ENCODE measurements at places on chromosomes 11 and 22.

- no peak for DNase-seq
Observed at GRCh38 chr11:104765401-104766095, 132.7 kb downstream of the CASP12 start.

DNA sequence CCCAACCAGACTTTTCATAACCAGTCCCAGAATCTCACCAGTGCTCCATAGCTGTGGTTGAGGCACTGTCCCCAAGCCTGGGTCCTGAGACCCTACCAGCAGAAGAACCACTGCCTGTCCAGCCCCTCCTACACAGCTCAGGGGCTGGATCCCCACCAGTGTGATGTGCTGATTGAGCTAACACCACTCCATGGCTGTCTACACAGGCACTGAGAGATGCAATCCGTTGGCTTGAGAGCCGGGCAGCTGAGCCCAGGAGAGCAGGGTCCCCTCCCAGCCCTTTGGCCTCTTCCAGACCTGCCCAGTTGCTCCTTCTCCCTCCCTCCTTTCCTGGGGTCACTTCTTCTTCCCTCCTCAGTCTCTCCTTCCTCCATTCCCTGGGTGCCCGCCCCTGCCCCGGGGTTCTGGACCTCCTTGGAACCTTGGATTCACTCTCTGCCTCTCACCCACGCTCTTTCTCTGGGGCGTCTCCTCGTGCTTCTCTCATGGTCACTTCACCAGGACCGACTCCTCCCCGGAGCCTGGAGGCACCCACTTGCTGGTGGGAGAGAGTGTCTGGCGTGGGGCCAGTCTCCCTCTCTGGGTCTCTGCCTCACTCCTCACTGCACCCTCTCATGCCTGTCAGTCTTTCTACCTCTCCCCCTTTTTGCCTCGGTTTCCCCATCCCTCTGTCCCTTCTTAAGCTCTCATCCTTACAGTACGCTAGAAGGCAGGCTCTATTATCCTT is 706 bp upstream of the SCYL1 start:
- no peak for DNase-seq

- no peak for DNase-seq
Observed at GRCh38 chr22:48727454-48728058, 1100.1 kb downstream of the BRD1 start.

DNA sequence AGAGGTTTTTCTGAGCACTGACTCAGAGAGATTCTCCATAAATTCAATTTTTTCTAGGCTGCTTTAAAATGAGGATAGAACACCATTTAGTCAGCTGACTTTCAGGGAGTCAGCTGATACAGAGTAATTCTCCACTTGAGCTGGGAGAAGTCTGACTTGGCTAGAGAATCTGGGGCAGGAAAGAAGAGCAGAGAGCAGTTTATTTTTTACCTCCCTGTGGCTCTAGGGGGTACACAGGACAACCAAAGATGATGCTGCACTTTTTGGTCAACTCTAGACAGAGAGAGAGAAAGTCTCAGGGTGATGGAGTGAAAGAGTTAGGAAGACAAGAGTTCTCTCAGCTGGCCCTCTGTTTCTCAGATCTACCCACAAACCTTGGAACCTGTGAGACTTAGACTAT is 67.3 kb upstream of the EED start:
- no peak for DNase-seq

GRCh38 chr11:85483861-85484260 is 143.3 kb downstream of the DLG2 start:
- DNase-seq = no peak

DNA sequence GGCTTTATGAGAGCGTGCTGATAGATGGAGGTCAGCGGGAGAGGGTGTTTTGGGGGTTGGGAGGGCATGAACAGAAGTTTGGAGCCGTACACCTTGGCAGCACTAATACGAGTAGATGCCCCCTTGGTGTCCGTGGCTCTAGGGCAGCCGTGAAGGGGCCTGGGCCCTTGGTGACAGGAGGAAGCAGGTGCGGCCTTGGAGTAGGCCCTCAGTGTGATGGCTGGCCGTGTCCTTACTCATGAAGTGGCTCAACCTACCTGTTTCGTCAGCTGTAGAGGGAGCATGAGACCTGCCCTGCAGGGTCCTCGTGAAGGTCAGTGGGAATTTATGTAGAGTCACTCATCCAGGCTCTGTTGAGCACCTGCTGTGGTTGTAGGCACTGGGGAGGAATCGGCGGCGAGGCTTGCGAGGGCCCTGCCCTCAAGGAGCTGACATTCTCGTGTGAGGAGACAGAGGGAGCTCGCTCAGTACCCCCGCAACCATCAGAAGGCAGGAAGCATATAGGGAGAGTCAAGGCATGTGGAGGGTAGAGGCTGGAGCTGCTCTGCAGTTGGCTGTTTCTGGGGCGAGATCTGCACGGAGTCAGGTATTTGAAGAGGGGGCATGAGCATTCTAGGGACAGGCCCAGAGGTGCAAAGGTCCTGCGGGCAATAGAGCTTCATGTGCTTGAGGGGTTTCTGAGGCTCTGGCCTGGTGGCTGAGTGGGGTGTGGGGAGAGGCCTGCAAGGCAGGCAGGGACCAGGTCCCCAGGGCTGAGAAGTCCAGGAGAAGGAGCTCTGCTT is 39.6 kb downstream of the TBC1D22A start:
- DNase-seq = no peak

DNA sequence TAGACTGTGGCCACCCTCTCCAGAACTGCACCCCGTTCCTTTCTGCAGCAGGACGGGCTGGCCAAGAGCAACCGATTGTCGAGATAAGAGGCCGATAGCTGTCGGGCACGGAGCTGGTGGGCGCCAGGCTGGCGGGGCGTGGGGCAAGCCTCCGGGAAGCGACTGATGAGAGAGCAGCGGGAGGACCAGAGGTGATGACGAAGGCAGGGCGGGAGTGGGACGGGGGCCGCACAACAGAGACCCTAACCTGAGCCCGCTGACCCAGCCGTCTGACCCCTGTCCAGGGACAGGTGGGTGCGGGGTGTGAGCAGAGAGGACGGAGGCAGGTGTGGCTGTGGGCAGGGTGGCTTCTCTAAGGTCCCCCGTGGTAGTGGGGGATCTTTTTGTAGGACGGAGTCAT is 7.3 kb upstream of the BRSK2 start:
- DNase-seq = no peak

DNA sequence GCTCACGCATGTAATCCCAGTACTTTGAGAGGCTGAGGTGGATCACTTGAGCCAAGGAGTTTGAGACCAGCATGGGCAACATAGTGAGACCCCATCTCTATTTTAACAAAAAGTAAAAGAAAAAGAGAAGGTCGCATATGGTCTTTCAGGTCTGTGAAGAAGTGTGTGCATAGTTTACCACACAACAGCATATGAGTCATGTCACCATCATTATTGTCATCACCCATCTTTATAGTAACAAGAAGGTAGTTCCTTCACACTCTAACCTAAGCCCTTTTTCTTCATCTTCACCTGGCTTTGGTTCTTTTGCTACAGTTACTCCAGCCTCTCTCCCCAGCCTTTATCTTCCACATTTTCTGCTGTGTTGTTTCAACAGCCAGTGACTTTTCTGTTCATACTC is 39.2 kb downstream of the PACS1 start:
- no peak for DNase-seq

DNA sequence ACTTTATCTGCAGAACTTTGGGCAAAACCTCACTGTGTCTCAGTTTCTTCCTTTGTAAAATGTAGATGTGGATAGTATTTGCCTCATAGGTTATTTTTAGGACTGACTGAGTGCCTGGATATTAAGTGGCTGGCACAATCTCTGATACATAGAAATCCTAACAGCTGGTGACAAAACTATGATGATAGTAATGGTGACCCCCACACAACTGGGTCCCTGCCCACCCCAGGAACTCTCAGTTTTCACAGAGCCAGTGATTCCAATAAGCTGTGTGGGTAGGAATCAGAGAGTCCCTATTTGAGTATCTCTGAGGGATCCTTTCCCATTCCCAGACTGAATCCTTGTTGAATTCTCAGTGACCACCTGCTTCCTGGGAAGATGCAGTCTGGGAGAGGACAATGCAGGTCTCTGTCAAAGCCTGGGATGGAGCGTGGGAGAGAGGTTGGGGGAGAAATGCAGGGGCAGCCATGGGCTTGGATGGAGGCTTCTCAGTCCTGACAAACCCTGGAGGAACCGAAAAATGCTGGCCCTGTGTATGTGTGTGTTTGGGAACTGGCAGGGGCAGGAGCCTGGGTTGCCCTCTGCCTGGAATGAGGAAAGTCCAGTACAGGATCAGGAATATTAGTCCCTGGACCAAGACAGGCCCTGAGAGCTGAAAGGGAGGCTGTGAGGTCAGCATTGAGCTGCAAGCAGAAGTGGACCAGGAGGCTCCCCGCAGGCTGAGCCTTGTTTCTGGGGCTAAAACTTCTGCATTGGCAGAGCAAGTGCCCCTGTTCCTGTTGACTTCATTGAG is 6.1 kb upstream of the P2RY6 start:
- DNase-seq = no peak

- DNase-seq = no peak
Observed at GRCh38 chr22:22161924-22162851, 82.4 kb upstream of the VPREB1 start.

DNA sequence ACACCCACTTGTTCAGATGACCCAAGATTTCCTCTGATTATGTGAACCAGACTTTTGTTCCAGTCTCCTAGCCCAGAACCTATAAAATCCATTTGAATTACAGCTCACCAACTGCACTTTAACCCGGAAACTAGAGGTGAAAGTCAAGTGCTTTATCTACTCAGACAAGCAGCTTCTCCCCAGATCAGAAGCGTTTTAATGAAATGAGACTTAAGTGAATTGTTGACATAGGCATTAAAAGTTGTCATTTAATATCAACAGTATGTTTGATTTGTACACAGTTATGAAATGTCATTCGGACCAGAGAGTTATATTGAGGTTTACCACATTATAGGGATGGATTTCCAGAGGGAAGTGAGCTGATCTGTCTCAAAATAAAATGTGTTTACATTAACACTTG is 52.0 kb downstream of the CADM1 start:
- no peak for DNase-seq

DNA sequence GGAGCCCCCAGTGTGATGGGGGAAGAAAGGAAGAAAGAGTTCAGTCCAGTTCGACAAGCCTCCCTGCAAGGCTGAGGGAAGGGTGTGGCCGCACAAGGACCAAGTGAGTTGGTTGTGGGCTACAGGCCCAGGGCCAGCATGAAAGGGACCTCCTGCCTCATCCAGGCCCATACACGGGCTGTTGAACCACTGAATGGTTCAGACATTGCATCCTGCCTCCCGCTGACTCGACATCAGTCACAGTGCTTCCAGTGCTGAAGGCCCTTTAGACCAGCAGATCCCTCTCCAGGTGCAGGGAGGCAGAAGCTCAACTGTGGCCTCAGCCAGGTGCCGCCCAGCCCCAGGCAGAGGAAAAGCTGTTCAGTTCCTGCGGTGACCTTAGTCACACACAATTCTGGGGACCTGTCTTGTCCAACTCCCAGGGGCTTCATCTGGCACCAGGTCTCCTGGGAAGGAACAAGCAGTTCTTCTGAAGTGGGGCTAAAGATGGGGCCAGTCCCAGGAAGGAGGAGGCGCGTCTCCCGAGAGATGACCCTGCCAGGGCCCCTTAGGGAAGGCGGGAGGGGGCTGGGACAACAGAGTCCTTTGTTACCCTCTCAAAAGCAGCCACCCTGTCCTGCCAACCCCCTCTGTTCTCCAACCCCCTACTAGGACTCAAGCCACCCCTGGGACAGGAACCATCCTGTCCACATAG is 6.6 kb downstream of the ARRB1 start:
- DNase-seq = no peak

DNA sequence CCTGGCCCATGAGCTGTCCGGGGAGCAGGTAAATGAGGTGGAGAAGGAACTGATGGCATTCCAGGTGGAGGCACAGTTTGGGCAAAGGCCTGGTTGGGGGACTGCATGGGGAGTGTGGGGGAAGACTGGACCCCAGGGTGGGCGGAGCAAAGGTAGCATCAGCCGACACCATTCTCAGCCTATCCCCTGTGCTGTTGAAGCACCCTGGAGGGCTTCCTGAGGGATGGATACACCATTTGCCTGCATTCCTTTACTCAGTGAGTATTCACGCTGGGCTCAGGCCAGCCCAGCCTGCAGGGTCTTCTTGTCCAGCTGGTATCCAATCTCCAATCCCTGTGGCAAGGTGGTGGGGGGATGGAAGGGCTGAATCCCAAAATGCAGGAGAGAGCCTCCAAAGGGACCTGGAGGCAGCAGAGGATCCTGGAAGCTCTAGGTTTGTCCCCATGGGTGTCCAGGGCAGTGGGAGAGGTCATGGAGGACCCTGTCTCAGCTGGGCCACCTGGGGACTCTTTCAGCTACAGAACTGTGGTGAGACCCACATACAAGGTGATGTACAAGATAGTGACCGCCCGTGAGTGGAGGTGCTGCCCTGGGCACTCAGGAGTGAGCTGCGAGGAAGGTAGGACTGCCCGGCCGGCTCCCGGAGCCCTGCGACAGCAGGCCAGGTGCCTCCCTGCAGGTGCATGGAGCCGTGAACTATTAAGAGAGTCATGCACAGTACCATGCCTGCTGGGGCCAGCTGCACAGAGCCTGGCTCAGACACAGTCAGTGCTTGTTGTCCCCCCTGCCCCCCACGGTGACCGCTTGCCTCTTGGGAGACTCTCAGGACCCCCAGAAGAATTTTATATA is 9.5 kb downstream of the EMID1 start:
- no peak for DNase-seq

GRCh38 chr11:30605036-30605605 is 19.0 kb upstream of the MPPED2 start:
- no peak for DNase-seq

DNA sequence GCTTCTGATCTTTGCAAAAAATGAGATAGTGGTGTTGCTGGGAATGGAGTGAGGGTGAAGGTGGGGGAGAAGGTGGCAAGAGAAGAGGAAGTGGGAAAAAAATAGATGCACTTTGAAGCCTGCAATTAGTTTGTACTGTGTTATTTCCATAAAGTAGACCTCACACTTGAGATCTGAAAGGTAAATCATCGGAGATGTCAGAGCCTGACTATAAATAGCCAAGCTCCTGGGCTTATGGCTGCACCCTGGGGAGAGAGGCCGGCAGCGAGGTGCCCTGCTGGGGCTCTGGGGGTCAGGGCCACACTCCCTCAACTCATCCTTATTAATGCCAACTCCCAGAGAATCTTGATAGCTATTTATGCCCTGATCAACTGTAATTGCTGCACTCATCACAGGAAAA is 134.4 kb downstream of the NXPE2 start:
- DNase-seq = no peak

DNA sequence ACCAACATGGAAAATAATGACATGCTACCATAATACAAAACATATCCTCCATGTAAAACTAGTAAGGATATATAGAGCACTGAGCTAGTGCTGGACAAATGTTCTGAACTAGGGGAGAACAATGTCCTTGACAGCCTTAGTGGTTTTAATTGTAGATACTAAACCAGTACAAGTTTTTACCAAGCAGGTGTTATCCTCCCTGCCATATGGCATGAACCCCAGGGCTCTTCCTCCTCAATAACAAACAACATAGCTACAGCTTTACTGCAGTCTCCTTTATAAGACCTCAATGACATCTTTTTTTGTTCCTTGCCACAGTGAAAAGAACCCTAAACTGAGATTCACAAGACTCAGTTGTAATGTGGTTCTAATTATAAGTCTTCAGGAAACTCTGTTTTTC is 70.2 kb upstream of the GDPD4 start:
- no peak for DNase-seq
